ENCODE measurements at places on chromosomes 2 and 18.

DNA sequence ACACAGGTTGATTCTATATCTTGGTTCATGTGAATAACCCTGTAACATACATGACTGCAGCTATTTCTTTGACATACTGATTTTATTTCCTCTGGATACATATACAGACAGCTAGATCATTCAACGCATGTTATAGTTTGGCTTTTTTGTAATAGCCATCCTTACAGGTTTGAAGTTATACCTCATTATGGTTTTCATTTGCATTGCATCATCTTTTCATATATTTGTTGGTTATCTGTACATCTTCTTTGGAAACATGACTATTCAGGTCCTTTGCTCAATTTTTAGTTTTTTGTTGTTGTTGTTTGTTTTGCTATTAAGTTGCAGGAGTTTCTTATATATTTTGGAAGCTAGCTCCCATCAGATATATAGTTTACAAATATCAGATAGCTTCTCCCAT, 276.2 kb upstream of the NETO1 start:
- DNase-seq: no peak

DNA sequence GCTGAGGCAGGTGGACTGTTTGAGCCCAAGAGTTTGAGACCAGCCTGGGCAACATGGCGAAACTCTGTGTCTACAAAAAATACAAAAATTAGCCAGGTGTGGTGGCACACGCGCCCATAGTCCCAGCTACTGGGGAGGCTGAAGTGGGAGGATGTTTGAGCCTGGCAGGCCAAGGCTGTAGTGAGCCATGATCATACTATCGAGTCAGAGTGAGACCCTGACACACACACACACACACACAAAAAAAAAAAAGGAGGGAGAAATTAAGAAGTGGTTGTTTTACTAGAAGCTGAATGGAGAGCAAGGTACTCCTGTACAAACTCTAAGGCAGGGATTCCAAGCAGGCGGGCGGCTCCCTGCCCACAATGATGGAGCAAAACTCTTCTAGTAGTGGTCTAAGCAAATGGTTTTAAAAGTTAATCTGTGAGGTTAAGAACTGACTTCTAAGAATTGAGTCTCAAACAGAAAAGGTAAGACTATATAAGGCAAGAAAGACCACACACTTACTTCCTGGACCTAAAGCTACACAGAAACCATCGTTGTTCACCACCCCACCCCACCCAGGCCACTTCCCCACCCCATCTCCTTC, 2.6 kb downstream of the ANKRD44 start:
- DNase-seq: no peak

DNA sequence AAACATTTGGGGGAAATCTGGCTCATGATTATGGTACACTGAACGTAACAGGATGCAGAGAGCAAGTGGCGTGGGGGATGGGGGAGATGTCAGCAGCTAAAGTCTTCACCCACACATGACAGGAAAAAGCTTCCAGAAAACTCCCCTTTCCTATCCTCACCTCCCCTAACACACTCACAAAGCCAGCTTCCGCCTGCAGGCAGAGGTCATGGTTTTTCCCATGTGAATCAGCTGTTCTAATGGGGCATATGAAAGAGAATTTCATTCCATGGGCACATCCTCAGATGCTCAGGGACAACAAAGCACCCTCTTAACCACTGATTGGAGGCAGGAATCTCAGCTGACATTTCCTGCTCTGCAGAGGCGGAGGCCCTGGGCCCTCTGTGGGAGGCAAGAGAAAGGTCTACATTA, 129.1 kb downstream of the TSN start:
- DNase-seq: no peak

DNA sequence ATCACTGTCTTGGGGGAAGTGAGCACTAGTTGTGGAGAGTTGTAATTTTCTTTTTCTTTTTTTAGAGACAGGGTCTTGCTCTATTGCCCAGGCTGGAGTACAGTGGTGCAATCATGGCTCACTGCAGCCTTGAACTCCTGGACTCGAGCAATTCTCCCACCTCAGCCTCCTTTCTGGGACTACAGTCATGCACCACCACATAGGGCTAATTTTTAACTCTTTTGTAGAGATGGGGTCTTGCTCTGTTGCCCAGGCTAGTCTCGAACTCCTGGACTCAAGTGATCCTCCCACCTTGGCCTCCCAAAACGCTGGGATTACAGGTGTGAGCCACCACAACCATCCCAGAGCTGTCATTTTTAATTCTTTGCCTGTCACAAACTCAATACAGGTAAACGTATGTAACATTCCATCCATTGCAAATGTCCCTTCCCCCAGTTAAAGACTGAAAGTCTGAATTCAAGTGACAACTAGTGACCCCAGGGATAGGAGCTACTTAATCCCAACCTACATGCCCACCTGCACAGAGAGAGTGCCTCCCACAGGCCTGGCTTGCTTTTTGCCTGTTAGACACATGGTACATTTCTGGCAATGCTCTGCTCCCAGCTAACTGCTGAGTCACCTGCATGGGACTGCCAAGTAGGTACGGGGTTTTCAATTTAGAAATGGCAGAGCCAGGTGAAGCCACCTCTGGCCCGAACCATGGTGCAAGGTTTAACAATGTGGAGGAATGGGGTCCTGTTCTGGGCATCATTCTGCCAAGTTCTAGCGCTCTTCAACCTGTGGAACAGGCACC, 60.6 kb downstream of the CYB5A start:
- no peak for DNase-seq

GRCh38 chr2:141438536-141438935, 692.3 kb downstream of the LRP1B start:
- no peak for DNase-seq

DNA sequence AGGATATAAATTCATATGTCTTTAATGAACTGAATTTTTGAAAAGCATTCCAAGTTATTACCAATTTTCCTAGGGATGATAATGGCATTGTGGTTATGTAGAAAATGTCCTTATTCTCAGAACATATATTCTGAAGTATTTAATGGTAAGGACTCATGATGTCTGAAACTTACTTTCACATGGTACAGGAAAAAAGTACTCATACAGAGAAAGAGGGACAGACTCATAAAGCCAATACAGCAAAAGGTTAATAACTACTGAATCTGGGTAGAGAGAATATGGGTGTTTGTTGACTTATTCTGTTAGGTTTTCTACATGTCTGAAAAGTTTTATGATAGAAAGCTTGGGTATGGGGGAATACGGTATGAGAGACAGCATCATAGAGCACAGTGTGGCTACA, 84.3 kb upstream of the SERTAD2 start:
- no peak for DNase-seq

DNA sequence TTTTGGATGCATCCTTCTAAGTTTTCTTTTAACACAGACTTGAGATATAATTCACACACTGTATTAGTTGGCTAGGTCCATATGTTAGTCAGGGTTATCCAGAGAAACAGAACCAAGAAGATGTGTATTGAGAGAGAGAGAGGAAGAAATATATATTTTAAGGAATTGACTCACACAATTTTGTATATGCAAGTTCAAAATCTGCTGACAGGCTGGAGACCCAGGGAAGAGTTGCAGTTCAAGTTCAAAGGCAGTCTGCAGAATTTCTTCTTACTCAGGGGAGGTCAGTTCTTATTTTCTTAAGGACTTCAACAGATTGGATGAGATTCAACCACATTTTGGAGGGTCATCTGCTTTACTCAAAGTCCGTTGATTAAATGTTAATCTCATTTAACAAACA, 23.0 kb upstream of the MRO start:
- no peak for DNase-seq

- DNase-seq: no peak
Observed at GRCh38 chr2:30511122-30512083, 64.4 kb downstream of the LCLAT1 start.

DNA sequence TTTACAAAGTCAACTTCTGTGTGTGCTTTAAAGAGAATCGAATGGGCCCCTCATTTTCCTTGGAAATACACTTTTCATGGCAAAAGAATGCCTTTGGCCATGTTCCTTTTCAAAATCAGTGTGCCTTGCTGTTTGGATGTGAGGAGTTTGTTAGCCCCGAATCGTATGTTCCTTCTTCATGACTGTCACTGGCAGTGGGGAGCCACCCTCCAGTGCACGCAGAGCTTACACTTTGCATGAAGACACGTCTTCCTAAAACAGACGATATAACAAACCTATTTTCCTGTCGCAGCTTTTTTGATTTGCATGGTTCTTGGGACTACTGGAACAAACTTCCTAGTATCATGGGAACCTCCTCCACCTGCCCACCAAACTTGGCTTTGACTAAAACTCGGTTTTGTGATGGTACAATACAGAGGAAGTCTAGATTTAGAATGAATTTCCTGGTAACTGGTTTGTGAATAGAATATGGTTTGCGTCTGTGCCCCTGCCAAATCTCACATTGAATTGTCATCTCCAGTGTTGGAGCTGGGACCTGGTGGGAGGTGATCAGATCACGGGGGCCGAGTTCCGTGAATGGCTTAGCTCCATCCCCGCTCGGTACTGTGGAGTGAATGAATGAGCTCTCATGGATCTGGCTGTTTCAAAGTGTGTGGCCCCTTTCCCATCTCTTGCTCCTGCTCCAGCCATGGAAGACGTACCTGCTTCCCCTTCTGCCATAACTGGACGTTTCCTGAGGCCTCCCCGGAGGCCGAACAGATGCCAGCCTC, 194.9 kb downstream of the TWIST2 start:
- no peak for DNase-seq

DNA sequence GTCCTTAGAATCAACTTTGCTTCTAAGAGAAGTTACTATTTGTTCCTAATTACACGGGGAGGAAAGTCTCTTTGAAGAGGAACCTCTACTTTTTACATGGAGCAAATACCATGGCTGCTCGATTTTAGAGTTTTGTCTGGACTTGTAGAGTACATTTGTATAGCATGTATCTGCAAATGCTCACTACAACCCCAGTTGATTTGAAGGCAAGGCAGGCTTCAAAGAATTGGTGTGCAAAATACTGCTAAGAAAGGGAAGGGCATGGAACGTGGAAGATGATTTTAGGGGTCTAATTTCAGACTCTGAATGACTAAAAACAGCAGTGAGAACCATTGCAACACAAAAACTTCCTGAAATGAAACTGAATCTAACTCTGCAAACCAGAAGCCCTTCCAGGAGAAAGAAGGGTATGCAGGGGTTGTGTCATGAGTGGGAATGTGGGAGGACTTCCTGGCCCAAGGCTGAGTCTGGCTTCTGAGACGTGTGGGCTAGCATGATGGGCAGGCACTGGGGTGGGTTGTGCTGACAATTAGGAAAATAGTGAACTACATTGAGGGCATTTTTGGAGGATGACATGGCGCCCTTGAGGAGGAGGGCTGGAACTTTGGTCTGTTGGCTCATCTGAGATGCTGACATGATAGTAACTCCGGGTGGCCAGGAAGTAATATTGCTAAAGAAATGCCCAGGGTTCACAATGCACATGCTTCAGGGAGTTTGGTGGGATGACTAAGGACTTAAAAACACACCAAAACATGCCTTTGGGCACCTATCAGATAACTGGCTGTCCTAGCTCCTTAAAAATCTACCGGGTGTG, 18.9 kb upstream of the IL1R2 start:
- no peak for DNase-seq

DNA sequence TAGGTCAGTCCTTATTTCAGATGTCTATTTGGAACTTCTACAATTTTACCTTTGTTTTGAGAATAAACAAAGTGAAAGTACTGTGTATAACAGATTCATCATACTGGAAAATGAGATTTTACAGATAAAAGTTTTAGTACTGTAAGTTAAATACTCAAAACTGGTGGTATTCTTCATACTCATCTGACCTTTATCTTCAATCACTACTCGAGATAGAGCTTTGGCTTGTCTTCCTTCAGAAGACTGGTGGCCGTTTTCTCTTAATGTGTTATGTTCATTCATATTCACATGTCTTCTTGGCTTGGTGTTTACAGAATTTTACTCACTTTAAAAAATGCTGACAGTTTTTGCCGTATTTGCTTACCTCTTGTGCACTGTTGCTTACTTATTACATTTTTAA, 2.1 kb downstream of the SPOPL start:
- no peak for DNase-seq

DNA sequence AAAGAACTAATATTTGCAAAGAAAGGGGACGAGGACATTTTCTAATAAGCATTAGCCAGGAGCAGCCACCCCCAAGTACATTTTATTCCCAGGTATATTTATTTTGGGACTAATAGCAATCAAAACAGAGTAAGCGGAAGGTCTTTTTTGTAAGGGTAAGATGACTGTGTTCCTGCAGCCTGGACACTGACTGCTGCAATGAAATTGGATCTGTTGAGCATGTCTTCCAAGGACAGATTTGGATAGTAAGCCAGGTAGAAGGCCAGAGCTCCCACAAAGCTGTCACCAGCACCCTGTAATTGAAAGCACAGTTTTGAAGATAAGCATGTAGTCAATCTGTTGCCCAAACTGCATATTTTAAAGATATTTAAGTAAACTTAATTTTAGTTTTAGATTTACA, 10.0 kb downstream of the MRPL33 start:
- DNase-seq: no peak

DNA sequence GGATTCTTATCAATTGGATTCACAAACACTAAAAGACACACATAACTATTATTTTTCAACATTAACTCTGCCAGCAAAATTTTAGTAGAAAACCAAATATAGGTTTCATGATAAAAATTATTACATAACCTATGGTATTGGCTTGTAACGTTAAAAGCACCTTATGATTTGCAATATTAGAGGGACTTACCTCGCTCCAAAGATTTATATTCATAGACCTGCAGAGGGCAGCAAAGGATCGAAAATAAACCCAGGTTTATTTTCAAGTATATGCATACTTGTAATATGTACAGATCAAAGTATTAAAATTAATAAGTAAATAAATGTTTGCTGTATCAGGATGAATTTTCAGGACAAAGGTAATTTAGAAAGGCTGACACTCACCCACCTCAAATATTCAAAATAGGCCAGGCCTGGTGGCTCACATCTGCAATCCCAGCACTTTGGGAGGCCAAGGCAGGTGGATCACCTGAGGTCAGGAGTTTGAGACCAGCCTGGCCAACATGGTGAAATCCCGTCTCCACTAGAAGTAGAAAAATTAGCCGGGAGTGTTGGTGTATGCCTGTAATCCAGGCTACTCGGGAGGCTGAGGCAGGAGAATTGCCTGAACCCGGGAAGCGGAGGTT, 45.3 kb downstream of the LRPPRC start:
- DNase-seq: no peak

DNA sequence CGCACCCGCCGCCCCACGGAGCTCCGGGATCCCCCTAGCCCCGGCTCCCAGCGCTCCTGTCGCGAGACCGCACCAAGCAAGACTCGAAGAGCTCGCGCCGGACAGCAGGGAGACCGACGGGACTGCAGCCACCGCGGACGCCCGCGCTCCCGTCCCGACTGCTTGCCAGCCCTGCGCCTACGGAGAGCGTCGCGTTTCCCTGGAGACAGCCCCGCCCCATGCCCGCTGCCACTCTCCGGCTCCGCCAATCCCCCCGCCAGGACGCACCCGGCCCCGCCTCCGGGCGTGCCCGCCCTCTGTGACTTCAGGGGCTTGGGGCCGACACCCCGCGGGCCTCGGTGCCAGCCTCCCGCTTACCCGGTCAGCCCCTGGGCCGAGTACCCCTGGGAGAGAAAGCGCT, at the start of gene ANKMY1:
Gene ANKMY1 (minus strand): TSS at position 181 of the 400 bp plus-strand sequence. CDS start 653 bp downstream, outside the sequence.
- peak; percentile 34 for DNase-seq

- DNase-seq: no peak
Observed at GRCh38 chr2:31150120-31150670, 12.0 kb upstream of the GALNT14 start.

GRCh38 chr2:30705711-30706533, 101.3 kb downstream of the CAPN13 start:
- DNase-seq: no peak

Measured in T-helper 9 cell (primary cell).